ENCODE measurements at places on chromosomes 5 and 9. TPM values are rescaled to one million over a fixed set of nuclear protein-coding genes. Genes with fewer than 3 reads are reported as not detected.

The SUSD3 gene
- 8.5 TPM for polyA plus RNA-seq

The POLR3G gene
- 1.4 TPM for polyA plus RNA-seq

The C1QTNF2 gene
- polyA plus RNA-seq = 1.5 TPM

- DNase-seq = no peak
Observed at GRCh38 chr5:162067162-162067561, 411 bp upstream of the GABRG2 start.

GRCh38 chr5:118604106-118604505 is 384.2 kb downstream of the DTWD2 start:
- DNase-seq = no peak

GRCh38 chr5:17219469-17219868 is 2.0 kb downstream of the BASP1 start:
- no peak for DNase-seq
